ENCODE measurements at places on chromosomes 12 and 14.
A peak's percentile ranks its signal among the peaks of the same experiment; 100 is the strongest.

- DNase-seq, result peak; percentile 46
Measured at GRCh38 chr14:105173901-105174894, 5.6 kb upstream of the JAG2 start.

- DNase-seq, result no peak
Measured at GRCh38 chr12:26906704-26907103, 31.1 kb downstream of the INTS13 start.

DNA sequence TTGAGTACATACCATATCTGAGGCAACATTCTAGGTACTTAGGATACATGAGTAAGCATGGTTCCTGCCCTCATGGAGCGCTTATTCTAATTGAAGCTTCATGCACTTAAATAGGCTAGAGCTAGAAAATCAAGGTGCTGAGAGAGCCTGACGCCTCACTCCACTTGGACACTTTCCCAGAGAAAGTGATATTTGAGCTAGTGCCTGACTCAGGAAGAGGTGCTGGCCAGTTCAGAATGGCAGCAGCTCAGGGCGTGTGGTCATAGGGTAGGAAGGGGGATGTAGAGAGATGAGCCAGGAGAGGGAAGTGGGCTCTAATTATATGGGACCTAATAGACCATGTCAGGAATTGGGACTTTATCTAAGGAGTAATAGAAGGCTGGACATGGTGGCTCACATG is 33.3 kb downstream of the TULP3 start:
- DNase-seq, result no peak

DNA sequence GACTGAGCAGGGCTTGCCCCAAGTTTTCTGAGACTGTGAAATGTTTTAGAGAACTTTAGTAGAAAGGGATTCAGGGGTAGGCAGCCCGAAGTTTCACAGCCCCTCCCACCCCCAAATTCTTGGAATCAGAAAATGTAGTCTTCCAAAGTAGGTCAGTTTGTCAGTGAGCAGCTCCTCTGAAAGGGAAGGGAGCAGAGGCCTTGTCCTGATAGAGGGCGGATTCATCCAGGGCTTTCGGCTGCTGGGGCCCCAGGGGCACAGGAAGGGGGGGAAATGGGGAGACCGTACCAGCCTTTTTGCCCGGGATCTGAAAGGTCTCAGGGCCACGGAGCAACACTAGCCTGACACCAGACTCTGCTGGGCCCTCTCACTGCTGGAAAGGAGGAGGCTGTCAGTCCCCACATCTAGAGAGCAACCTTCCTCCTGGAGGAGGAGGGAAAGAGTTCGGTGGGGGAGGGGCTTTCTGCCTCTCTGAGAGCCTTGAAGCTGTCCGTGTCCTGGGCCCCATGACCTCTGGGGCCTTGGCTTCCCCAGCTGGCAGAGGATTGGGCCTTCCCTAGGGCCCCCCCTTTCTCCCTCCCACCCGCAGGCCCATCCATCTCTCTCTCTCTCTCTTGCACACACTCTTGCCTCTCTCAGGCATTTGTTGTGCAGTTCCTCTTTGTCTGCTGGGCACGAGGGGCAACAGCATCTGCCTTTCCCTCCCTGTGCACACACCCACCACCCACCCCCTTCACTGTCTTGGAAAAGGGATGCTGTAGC is at the start of gene IKZF4:
TSS of gene IKZF4 (plus strand) at position 621 of the 762 bp plus-strand sequence. CDS start 451 bp downstream, outside the sequence.
- DNase-seq, result peak; percentile 34

- DNase-seq, result no peak
Measured at GRCh38 chr12:21655591-21655990, 2.1 kb downstream of the LDHB start.

DNA sequence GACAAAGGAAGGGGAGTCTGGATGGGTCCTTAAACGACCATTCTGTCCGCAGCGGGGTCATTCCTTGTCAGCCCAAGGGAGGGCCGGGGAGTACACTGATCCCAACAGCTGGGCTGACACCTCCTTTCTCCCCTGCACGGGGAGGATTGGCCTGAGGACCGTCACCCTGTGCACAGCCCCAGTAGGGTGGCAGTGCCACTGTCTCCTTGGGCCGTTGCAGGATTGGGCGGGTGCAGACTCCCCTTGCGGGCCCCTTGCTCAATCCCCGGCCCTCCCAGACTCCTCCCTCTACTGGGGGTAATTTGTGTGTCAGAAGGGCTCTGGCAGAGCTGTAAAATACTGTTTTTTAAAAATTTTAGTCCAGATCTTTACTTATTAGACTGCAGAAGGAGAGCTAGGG is 12.6 kb upstream of the AMN start:
- no peak for DNase-seq

- DNase-seq, result peak; percentile 87
Measured at GRCh38 chr12:121296618-121297434, at the start of gene CAMKK2. Gene CAMKK2, minus strand, starts transcription at chr12:121296709. Its CDS starts 22,183 bp downstream, at chr12:121274526.

DNA sequence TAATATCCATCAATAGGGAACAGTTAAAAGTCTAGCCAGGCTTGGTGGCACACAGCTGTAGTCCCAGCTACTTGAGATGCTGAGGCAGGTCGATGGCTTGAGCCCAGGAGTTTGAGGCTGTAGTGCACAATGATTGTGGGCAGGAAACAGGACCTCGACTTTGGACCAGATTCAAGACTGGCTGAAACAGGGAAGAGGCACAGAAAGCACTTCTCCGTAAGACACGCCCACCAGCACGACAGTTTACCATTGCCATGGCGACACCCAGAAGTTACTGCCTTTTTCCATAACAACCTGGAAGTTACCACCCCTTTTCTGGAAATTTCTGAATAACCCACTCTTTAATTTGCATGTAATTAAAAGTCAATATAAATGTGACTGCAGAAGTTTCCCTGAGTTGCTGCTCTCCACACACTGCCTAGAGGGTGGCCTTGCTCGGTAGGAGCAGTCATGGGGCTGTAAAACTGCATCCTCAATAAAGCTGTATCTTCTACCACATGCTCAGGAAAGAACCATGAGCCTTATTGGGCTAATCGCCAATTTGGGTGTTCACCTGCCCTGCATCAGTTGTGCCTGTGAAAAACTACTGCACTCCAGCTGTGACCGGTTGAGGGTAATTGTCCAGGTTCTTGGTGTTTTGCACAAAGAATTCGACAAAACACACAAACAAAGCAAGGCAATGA is 4.6 kb upstream of the LRRC23 start:
- DNase-seq, result peak; percentile 28

DNA sequence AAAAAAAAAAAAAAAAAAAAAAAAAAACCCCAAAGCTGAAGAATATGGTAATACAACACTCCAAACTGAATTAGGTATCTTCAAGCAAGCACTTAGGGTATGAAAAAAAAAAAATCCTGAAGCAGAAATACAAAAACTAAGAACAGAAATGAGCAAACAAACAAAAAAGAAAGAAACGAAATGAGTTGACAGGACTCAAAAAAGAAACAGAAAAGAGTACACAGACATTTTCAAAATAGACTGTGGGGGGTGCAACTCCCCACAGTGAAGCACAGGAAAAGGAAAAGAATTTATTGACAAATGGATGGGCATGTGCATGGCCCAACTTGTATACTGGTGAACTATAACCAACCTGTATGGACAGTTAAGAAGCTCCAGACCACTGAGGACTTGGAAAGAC is 24.6 kb downstream of the RPS6KA5 start:
- DNase-seq, result no peak

GRCh38 chr12:14325716-14326343 is 39.7 kb upstream of the ATF7IP start:
- DNase-seq, result no peak

GRCh38 chr14:73764406-73765280 is 50.5 kb upstream of the PNMA1 start:
- DNase-seq, result no peak

GRCh38 chr14:100556936-100557505 is 30.2 kb downstream of the BEGAIN start:
- DNase-seq, result no peak

DNA sequence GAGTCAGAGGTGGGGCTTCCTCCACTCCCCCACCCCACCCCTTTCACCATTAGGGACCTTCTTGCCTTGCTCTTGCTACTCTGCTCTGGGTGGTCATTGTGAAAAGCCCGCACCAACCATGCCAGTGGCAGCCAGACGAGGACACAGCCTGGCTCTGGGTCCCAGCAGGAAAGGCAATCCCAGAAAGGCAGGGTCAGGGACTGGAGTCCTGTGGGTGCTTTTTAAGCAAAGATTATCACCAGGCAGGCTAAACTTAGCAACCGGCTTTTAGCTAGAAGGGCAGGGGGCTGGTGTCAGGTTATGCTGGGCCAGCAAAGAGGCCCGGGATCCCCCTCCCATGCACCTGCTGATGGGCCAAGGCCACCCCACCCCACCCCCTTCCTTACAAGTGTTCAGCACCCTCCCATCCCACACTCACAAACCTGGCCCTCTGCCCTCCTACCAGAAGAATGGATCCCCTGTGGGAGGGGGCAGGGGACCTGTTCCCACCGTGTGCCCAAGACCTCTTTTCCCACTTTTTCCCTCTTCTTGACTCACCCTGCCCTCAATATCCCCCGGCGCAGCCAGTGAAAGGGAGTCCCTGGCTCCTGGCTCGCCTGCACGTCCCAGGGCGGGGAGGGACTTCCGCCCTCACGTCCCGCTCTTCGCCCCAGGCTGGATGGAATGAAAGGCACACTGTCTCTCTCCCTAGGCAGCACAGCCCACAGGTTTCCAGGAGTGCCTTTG is 1.2 kb upstream of the GAPDH start:
- DNase-seq, result no peak

GRCh38 chr12:109264943-109265650 is 44.0 kb downstream of the FOXN4 start:
- DNase-seq, result no peak

- no peak for DNase-seq
Measured at GRCh38 chr12:5364036-5364770, 67.7 kb upstream of the NTF3 start.

DNA sequence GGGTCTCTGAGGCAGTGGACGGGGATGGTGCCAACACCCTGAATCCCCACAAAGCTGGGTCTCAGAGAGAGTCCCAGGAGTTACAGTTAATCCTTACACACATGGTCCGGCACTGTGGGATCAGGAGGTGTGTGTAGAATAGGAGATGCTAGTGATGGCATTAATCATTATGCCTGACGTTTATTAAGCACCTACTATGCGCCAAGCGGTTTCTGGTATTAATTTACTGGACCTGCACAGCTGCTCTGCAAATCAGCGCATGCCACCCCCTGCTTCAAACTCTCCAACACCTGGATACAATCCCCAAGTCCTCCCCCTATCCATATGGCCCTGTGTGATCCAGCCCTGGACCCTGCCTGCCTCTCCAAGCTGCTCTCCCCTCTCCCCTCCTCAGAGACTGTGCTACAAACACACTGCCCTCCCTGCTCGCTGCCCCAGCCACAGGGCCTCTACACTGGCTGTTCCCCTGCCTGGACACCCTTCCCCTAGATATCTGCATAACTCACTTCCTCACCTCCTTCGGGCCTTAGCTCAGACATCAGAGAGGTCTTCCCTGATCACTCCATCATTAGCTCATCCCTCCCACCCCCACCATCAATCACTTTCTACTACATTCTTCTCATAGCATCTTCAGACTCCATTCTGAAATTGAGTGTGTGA is 86.0 kb downstream of the RFLNA start:
- DNase-seq, result no peak

GRCh38 chr14:69372146-69372545 is 26.0 kb downstream of the ERH start:
- DNase-seq, result no peak

GRCh38 chr12:91913651-91914050 is 232.0 kb downstream of the BTG1 start:
- no peak for DNase-seq

- DNase-seq, result no peak
Measured at GRCh38 chr12:116242740-116243139, 34.8 kb downstream of the MED13L start.

DNA sequence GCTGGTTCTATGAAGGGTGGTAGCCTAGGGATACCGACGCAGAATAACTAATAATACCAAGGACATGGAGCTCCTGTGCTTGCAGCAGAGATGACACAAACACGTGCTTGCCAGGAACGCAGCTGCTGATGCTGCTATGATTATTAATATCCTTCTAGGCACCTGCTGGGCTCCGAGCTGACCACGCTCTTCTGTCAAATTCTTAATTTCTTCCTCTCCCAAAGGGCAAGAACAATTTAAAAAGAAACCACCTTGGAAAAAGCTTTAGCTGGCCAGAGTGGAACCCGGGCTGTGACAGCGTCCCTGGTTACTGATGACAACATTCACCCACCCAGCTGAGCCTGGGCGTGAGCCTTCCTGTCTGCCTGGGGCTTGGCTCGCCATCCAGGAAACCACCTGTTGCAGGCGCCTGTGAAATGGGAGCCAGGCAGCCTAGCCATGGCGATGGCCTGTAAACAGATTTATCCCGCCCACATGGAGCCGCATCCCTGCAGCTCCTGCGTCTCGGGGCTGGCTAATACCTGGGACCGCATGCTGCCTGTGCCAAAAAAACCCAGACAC is 28.8 kb downstream of the CLMN start:
- DNase-seq, result no peak

- peak; percentile 41 for DNase-seq
Measured at GRCh38 chr14:71267007-71267513, 359.8 kb downstream of the PCNX1 start.

GRCh38 chr12:11685716-11686115 is 36.2 kb downstream of the ETV6 start:
- no peak for DNase-seq

DNA sequence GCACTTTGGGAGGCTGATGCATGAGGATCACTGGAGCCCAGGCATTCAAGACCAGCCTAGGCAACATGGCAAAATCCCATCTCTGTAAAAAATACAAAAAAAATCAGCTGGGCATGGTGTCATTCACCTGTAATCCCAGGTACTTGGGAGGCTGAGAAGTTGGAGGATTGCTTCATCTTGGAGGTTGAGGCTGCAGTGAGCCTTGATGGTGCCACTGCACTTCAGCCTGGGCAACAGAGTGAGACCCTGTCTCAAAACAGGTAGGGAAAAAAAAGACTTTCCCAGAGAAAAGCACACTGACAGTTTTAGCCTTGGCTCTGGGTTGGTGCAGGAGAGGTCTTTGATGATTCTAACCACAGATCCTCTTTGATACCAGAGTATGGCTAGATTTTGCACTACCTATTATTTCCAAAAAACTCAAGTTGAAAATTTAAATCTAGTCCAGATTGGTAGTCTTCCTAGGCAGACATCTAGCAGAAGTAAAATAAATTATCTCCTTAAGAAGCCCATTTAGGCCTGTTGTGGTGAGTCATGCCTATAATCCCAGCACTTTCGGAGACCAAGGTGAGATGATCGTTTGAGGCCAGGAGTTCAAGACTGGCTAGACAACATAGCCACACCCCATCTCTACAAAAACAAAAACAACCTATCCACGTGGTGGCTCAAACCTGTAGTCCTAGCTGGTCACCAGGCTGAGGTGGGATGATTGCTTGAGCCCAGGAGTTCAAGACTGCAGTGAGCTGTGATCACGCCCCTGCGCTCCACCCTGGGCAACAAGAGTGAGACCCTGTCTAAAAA is 18.6 kb downstream of the LARP4 start:
- DNase-seq, result no peak

GRCh38 chr14:67352055-67352454 is 7.5 kb downstream of the ATP6V1D start:
- no peak for DNase-seq

- no peak for DNase-seq
Measured at GRCh38 chr12:63206909-63207308, 55.9 kb upstream of the AVPR1A start.

GRCh38 chr14:93788293-93788542 is at the start of gene PRIMA1:
Gene PRIMA1, minus strand, starts transcription at chr14:93788485. Its CDS starts 767 bp downstream, at chr14:93787718.
- DNase-seq, result no peak

Measured in CD4-positive, alpha-beta T cell treated with Interleukin-15 for 4 hours (primary cell).